ENCODE measurements at places on chromosomes 3 and 15.

DNA sequence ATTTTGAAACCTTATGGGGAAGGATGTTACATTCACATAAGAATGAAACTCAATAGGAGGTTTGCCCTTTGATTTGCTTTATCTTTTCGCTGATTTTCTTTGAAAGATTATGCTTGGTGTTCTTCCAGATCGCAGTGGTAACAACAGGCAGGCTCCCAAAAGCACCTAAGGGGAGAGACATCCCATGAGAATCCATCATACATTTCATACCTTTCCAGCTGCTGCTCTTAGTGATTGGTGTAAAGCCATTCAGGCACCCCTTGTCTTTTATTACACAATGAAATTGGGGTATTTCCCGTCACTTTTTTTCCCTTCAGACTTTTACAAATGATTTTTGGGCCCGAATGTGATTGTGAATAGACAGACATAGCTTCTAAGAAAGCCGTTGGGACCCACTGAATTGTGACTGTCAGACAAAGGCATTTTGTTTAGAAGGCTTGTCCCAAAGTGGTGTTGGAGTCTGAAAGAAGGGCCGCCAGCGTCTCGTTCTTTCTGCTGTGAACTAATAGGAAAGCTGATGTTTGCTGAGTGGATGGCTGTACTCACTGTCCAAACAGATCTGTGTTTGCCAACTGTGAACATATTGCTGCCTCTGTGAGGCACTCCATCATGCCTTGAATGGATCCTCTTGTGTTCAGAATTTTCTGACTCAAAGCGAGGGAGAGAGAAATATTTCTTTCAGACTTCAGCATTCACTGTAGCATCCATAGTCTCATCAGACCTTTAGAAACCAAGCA lies 164.3 kb downstream of the FNDC3B start:
- no peak for DNase-seq

- no peak for DNase-seq
These were observed 220.0 kb upstream of the GRM7 start for GRCh38 chr3:6640907-6641306.

DNA sequence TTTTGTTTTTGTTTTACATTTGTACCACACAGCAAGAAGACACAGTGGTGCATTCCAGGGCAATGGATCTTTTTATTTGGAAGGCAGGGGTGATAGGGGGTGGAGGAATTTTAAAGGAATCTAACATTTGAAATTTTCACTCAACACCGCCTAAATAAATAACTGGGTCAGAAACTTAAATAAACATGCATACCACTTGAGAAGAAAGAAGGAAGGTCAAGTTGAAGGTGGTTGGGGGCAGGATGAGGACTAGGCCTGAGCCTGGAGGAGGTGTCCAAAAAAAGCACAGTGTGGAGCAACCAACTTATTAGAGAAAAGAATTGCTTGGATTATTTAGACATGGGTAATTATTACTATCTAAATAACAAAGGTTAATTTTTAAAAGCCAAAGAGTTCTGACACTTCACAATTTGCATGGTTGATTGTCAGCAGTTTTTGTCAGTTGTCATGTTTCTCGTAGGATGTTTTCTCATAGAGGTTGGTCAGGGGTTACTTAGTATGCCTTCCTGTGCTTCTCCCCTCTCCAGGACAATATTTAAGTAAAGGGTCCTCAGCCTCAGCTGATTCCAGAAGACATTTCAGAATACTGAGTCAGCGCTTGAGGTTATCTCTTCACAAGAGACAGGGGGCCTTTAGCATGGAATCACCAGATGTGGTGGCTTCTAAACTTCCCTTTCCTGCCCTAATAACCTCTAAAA lies 173.7 kb upstream of the SLC2A2 start:
- no peak for DNase-seq

DNA sequence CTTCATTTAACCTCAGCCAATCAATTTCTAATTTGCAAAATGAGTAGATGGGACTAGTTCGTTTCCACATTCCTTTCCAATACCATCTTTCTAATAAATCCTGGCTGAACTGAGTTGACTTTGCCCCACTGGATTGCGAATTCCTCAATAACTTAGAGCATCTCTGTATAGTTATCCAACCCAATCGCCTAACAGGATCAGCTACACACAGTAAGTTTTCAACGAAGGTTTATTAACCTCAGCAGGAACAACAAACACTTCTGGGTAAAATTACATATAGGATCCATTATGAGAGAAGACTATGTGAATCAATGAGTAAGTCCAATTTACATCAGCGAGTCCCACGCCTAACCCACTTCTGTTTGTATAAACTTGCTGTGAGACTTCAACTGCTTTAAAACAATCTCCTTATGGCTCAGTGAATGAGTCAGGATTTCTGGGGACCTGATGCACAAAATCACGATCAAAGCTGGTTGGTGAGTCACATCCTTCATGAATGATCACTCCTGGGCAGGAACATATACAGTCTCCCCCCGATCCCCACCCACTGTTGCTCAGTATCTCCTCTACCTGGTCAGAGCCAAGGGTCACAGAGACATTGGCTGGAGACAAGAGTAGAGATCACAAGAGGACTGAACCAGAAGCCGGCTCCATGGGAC lies 142.8 kb downstream of the EDEM1 start:
- no peak for DNase-seq

DNA sequence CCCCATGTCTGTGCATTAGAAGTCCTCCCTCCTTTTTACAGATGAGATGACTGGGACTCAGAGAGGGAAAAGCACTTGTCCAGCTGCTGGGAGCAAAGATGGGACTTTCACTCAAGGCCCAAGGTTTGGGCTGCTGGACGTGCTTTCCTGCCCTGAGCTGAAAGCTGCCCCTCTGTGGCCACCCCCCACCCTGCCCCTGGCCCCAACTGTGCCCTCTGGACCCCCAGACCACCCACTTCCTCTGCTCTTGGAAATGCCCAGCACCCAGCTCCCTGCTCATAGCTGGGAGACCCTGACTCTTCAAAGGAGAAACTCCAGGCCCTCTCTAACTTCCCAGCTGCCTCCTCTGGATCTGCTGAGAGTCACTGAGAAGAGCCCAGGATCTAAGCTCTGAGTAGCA lies 20.7 kb downstream of the GRIP2 start:
- no peak for DNase-seq

GRCh38 chr3:36823806-36824205 lies 59.5 kb upstream of the DCLK3 start:
- no peak for DNase-seq

DNA sequence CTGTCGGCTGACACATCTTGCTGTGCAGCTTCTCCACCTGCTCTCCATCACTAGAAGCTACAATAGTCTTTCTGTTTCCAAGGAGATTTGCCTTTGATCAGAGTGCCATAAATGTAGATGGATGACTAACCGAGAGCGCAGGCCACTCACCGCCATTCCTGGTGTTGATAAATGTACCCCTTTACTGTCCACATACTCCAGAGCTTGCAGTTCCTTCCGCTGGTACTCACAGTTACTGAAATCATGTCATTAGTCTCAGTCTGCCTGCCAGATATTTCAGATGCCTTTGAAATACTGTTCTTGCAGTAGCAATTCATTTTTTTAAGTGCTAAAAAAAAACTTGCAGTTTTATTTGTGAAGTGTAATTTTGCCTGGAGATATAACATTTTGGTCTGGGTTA lies 72.3 kb downstream of the BLM start:
- no peak for DNase-seq

DNA sequence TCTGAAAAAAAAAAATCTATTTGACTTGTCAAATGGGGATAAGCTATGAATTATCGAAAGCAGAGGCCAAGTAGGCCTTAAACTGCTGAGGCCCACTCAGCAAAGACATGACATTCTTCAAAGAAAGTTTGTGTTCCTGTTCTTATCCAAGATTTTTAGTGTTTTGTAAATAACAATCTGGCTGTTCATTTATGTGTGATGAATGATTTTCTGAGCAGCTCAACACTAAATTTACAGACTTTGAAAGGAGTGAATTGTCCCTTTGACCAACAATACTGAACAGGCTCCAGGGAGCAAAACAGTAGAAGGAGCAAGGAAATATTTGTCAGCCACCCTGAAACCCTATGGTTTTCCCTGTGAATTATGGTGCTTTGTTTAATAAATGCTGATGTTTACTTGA lies 512.6 kb upstream of the NAALADL2 start:
- DNase-seq: no peak

DNA sequence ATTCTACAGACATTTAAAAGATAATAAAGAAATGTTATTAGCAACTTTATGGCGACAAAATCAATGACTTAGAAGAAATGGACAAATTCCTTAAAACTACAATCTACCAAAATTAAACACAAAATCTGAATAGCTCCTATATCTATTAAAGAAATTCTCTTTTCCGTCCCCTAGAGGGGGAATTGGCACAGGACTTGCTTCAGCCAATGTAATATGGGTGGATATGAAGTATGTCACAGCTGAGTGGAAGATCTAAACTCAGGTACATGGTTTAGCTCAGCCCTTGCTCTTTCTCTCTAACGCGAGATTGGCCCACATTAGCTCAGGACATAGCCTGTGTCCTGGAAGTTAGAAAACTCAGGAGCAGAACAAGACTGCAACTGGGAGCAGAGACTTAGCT lies 79.3 kb downstream of the DNAH12 start:
- no peak for DNase-seq

DNA sequence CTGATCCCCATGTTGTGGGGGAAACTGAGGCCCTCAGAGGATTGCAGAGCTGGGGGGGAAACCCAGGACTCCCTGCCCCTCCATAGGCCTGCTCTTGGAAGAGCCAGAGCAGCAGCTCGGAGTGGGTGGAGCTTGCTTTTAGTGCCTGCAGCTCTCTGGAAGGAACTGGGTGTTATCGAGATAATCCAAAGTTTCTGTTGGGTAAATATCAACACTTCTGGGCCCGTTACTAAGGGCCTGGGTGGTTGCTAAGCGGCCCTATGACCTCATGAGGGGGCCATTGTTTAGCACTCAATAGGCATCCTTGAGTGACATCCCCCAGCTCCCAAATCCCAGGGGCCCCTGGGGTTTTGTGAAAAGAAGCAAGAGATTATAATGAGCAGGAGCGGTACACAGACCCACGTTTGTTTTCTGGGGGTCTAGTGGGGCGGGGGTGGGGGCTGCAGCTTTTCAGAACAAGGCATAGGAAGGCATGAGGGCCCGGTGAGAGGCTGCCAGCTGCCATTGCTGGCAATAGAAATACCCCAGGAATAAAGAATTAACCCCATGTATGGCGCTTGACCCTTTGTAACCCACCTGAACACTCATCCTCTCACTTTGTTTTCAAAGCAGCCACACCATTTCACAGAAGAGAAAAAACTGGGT lies 48.3 kb upstream of the ATP2B2 start:
- no peak for DNase-seq

GRCh38 chr15:36498916-36499315 lies 80.5 kb upstream of the CDIN1 start:
- no peak for DNase-seq

- DNase-seq: no peak
These were observed 1003.9 kb upstream of the CFAP20DC start for GRCh38 chr3:60053526-60054265.

GRCh38 chr15:41988896-41989572 lies 16.7 kb upstream of the EHD4 start:
- no peak for DNase-seq

DNA sequence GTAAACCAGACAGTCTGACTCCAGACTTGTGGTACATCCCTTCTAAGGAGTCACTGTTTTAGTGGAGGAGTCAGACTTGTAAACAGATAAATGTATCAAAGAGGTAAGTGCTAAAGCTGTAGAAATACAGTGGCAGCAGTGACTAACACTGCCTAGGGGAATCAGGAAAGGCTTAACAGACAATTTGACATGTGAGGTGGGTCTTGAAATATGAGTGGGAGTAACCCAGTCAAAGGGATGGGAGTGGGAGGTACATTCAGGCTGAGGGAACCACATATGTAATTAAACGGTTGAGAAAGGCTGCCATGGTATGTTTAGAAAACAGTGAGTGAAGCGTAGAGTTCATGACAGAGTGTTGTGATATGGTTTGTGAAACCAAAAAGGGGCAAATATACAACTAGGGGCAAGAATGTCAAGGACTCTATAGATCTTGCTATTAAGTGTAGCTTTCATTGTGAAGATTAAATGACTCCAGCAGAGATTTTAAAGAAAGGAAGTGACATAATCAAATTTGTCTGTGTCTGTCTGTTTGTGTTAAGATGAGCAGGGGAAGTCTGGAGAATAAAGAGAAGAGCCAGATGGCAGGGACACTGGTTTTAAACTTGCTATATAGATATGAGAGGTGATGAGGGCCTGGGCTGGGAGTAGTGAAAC lies 11.2 kb upstream of the ALCAM start:
- DNase-seq: no peak

- no peak for DNase-seq
These were observed 154.5 kb upstream of the TBL1XR1 start for GRCh38 chr3:177351757-177352158.

GRCh38 chr3:159877924-159878323 lies 110.7 kb upstream of the IL12A start:
- DNase-seq: no peak

DNA sequence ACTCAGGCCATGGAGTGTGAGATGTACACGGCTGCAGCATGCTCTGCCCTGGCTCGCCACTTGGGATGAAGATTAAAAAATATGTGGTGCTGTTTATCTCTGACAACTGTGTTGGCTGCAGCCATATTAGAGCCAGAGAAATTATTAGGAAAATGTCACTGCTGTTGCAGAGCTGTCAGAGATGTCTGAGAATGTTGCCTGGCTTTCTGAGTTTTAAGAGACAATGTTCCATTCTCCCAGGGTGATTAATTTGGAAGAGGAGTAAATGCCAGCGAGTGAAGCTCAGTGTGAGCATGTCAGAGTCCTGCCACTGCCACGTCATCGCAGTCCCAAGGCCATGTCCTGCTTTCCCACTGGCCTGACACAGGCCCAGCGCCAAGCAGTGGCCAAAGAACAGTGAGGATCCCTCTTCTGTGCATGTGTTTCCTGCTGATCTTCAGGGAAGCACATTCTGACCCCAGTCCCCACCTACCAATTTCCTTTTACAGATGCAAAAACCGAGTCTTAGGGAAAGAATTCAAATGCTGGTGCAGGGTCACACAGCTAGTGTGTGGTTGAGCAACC lies 370.9 kb downstream of the GABRG3 start:
- no peak for DNase-seq

DNA sequence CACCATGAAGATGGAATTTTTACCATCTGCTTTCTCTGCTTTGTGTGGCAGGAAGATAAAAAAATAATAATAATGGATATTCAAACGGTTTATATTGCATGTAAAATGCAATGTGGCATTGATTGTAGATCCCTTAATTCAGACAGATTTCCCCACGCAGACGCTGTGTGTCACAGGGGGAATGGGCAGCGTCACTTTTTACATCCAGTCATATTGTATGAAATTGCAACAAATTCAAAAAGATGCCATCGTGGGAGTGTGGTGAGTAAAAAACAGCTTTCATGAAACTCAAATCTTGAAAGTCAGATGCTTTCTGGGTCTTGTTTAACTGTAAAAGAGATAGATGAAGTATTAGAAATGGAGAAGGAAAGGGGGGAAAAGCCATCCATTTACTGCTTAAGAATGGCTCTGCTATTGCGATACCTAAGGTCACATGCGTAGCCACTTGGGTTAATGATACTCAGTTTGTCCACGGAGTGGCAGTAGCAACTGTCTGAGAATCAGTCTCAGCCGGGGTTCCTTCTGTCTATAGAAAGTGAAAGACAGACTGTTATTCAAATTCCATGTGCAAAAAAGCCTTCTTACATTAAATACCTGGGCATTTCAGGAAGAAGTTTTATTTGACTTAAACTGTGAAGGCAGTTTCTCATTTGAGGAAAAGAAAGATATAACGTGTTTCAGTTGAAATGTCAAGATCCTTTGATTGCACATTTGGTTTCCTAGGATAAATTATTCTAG lies 28.5 kb downstream of the BTD start:
- no peak for DNase-seq

- no peak for DNase-seq
These were observed 283.9 kb upstream of the LYSMD4 start for GRCh38 chr15:100017140-100017539.
